Activated CD8-positive, alpha-beta T cell treated with anti-CD3 and anti-CD28 coated beads for 36 hours (primary cell): ENCODE measurements at places on chromosomes 3 and 15. TPM values are rescaled to one million over a fixed set of nuclear protein-coding genes. Genes with fewer than 3 reads are reported as not detected.

GRCh38 chr3:132605374-132605792, 8.3 kb downstream of the ACKR4 start:
- H3K27ac ChIP-seq: no peak overlapping the region
- H3K4me1 ChIP-seq: no peaks in the 10 kb centered on the region
- DNase-seq: no peak
- no peak overlapping the region for H3K4me3 ChIP-seq
- H3K27me3 ChIP-seq: no peaks in the 10 kb centered on the region
- peaks cover 36% of the 10 kb centered on the region for H3K36me3 ChIP-seq

DNA sequence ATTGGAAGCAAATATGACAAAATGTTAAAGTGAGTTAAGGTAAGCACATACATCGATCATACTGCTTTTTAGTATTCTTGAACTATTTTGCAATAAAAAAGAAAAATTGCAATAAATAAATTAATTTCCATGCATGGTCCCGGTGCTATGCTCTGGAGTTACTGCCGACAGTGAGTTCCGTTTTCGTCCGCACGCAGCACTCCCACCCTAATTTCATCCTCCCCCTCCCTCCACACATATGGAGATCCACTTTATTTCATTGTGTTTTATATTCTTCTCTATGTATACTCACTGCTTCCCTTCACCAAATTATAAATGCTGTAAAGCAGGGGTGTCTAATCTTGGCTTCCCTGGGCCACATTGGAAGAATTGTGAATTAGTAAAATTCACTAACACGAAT, 247.3 kb downstream of the THSD4 start:
- no peaks in the 10 kb centered on the region for H3K27me3 ChIP-seq
- DNase-seq: no peak
- no peak overlapping the region for H3K27ac ChIP-seq
- H3K4me1 ChIP-seq: no peaks in the 10 kb centered on the region

DNA sequence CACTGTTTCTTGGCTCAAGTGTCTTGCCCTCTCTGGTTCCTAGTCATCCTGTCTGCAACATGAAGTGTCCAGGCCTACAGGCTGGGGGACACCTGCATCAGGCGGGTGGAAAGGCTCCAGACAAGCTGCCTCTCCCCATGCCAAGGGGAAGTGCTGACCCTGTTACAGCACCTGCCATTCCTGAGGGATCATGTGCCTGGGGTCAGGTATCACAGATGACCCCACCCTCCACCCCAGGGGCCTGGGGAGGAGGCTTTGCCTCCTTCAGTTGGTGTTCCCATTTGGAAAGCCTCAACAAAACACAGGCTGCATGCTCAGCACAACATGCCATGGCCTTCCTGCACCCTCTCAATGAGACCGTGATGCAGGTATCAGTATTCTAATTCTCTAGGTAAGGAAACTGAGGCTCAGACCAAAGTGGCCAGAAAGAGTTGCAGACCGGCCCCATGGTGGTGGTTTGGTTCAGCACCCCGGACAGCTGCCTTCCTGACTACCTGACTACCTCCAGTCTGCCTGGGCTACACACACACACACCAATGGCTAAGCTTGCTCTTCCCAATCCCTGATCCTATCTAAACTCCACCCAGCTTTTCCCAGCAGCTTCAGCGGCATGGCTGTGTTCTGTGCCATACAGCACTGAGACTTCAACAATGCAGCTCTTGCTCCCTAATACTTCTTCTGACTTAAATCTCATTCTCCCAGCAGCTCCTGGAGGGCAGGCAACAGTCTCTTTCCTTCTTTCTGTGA, 69.7 kb upstream of the LINGO1 start:
- H3K27ac ChIP-seq: no peak overlapping the region
- H3K27me3 ChIP-seq: peaks cover 4% of the 10 kb centered on the region
- no peak overlapping the region for H3K4me3 ChIP-seq
- no peaks in the 10 kb centered on the region for H3K36me3 ChIP-seq

DNA sequence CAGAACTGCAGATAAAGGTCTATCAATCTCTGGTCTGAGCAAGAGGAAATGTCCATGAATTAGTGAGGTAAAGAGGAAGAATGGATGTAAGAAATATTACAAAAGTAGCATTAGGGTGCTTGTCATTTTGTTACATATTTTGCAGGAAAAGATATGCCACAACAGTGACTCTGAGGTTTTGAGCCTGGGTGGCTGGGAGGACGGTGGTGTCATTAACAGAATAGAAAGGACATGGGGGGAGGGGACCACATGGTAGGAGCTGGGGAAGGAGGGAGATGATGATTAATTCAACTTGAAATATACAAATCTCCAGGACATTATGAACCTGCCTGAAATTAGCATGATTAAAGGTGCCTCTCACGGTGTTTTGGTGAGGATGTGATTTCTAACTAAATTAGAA, 245.5 kb upstream of the MDFIC2 start:
- H3K4me1 ChIP-seq: peaks cover 3% of the 10 kb centered on the region
- H3K27ac ChIP-seq: no peak overlapping the region
- H3K4me3 ChIP-seq: no peak overlapping the region
- no peaks in the 10 kb centered on the region for H3K36me3 ChIP-seq
- DNase-seq: peak; percentile 6

GRCh38 chr3:99532246-99532645, 106.1 kb upstream of the COL8A1 start:
- DNase-seq: peak; percentile 4
- H3K27ac ChIP-seq: no peak overlapping the region
- no peaks in the 10 kb centered on the region for H3K4me1 ChIP-seq
- H3K36me3 ChIP-seq: no peaks in the 10 kb centered on the region
- H3K27me3 ChIP-seq: peaks cover 1% of the 10 kb centered on the region

GRCh38 chr15:79023546-79023890, 67.1 kb downstream of the RASGRF1 start:
- H3K36me3 ChIP-seq: no peaks in the 10 kb centered on the region
- peaks cover 9% of the 10 kb centered on the region for H3K27me3 ChIP-seq

DNA sequence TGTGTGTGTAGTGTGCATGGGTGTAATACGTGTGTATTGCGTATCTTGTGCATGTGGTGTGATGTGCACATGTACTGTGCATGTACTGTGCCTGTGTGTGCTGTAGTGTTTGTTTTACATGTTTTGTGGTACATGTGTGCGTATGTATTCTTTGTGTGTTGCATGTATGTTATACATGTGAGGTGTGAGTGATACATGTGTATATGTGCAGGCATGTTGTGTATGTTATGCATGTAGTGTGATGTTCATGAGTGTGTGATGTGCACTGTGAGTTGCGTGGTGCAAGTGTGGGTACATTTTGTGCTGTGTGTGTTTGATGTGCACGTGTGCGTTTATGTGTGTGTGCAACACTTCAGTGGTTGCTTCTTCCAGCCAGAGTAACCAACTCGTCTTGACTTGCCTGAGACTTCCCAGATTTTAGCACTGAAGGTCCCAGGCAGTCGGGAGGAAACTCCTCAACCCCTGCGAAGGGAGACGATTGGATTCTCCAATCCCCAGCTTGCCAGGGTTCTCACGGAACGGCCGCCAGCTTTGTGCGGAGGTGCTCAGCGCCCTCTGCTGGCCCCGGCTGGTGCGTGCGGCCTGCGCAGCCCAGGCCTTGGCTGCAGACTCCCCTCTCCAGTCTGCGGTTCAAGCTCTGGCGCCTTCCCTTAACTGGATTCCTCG, 3.6 kb downstream of the GALNT15 start:
- peak; percentile 76 for DNase-seq
- peaks cover 18% of the 10 kb centered on the region for H3K27me3 ChIP-seq
- no peaks in the 10 kb centered on the region for H3K36me3 ChIP-seq
- no peak overlapping the region for H3K4me3 ChIP-seq
- no peaks in the 10 kb centered on the region for H3K4me1 ChIP-seq
- H3K27ac ChIP-seq: no peak overlapping the region

DNA sequence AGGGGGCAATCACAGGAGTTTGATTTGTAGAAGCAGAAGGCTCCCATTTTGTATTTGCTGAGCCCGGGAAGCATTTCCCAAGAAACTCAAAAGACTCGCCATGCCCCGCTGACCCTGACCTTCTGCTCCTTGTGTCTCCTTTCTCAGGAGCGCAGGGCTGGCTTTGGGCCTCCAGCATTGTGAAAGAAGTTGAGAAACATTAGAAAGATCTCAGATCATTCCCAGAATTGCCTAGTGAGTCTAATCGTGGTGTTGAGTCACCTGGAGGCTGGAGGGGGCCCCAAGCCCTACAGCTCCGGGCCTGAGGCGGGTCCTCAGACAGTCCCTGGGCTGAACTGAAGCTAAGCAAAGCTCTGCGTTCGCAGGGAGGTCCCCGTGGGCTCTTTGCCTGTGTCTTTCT, 10.9 kb upstream of the PIGZ start:
- H3K27ac ChIP-seq: no peak overlapping the region
- no peak for DNase-seq
- no peak overlapping the region for H3K4me3 ChIP-seq
- no peaks in the 10 kb centered on the region for H3K4me1 ChIP-seq
- peaks cover 1% of the 10 kb centered on the region for H3K27me3 ChIP-seq

- H3K4me3 ChIP-seq: peak overlapping the region; percentile 51
- peaks cover 42% of the 10 kb centered on the region for H3K4me1 ChIP-seq
- peak; percentile 73 for DNase-seq
- H3K36me3 ChIP-seq: no peaks in the 10 kb centered on the region
- H3K27me3 ChIP-seq: no peaks in the 10 kb centered on the region
These were observed 41.1 kb downstream of the NGRN start for GRCh38 chr15:90306560-90306959.

- no peak overlapping the region for H3K27ac ChIP-seq
- no peak for DNase-seq
- H3K27me3 ChIP-seq: no peaks in the 10 kb centered on the region
These were observed 557.7 kb upstream of the SGO1 start for GRCh38 chr3:20743553-20744321.

GRCh38 chr3:13509059-13509815, 29.1 kb downstream of the HDAC11 start:
- no peaks in the 10 kb centered on the region for H3K27me3 ChIP-seq
- H3K4me1 ChIP-seq: no peaks in the 10 kb centered on the region
- H3K36me3 ChIP-seq: no peaks in the 10 kb centered on the region
- DNase-seq: no peak
- H3K27ac ChIP-seq: no peak overlapping the region

DNA sequence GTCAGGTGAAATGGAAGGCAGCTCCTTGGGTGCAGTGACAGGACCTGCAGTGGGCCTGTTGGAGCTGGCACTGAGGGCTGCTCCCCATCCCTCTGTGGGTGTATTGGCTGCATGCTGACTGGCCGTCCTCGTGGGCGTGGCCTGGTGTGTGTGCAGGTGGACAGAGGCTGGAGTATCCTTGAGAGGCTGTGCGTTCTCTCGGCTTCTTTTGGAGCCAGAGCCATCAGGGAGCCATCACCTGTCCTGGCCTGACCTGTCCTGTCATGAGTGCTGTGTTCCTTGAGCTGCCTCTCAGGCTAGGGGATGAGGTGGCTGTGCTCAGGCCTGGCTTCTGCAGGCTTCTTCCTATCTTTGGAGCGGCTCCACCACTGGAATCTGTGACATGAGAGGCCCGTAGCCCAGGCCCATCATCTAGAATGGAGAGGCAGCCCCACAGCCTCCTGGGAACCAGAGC, 61.5 kb downstream of the APBA2 start:
- peaks cover 32% of the 10 kb centered on the region for H3K36me3 ChIP-seq
- no peaks in the 10 kb centered on the region for H3K27me3 ChIP-seq
- peaks cover 70% of the 10 kb centered on the region for H3K4me1 ChIP-seq

DNA sequence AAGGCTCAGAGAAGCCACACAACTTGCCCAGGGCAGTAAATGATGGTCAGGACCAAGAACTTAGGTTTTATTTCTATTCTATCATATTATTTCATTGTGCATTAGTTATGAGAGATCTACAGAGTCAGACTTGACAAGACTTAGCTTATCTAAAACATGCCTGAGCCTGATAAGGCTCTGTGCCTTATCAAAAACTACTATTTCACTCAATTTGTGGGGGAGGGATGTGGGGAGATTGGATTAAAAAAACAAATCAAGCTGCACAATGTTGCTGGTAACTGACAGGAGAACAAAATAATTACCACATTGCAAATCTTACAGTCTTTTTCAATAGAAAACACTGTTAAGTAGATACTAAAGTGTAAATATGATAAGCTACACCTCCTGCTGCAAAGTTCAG, 16.0 kb downstream of the HACD2 start:
- no peak overlapping the region for H3K27ac ChIP-seq
- peaks cover 20% of the 10 kb centered on the region for H3K4me1 ChIP-seq
- H3K36me3 ChIP-seq: peaks cover 3% of the 10 kb centered on the region
- DNase-seq: no peak
- no peak overlapping the region for H3K4me3 ChIP-seq
- H3K27me3 ChIP-seq: no peaks in the 10 kb centered on the region

DNA sequence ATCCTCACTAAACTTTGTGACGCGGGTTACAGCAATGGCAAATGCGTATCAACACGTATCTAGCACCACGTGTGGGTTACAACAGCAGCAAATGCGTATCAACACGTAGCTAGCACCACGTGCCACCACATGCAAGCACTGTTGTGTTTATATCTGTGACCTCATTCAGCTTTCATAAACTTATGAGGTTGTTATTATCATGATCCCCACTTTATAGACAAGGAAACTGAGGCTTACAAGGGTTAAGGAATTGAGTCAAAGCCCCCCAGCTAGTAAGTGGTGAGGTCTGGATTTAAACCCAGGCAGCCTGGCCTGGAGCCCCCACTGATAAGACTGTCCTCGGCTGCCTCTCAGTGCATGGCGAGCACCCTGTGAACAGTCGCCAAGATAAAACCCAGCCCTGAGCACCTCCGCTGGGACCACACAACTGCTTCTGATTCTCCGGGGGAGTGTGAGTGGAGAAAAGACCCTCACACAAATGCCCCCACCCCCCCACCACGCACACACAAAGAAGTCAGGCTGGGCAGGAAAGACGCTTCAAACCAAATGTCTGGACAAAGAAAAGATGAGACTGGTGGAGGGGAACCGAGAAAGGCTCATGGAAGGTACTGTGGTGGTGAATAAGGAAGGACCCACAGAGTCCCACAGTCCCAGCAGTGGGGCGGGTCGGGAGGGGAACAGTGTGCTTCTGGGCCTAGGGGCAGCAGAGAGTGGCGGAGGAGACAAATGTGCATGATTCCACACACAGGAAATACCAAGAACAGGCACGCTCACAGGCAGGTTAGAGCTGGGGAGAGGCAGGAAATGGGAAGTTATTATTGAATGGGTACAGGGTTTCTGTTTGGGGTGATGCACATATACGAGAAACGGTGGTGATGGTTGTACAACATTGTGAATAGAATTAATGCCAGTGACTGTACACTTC, 173.4 kb downstream of the XXYLT1 start:
- no peaks in the 10 kb centered on the region for H3K27me3 ChIP-seq
- H3K27ac ChIP-seq: no peak overlapping the region
- H3K4me1 ChIP-seq: peaks cover 14% of the 10 kb centered on the region
- no peak overlapping the region for H3K4me3 ChIP-seq

GRCh38 chr3:77620009-77620408, 580.1 kb downstream of the ROBO2 start:
- no peak overlapping the region for H3K27ac ChIP-seq
- no peaks in the 10 kb centered on the region for H3K27me3 ChIP-seq
- no peaks in the 10 kb centered on the region for H3K36me3 ChIP-seq
- no peak for DNase-seq
- no peaks in the 10 kb centered on the region for H3K4me1 ChIP-seq

The SLC6A6 gene
- total RNA-seq: 48.8 TPM

The RGMA gene
- total RNA-seq: not detected

The RTP4 gene
- 3.4 TPM for total RNA-seq

The LDHAL6B gene
- total RNA-seq: not detected

The FBXL2 gene
- not detected for total RNA-seq
